ENCODE measurements at places on chromosomes 12 and 14. TPM values are rescaled to one million over a fixed set of nuclear protein-coding genes. Genes with fewer than 3 reads are reported as not detected.

DNA sequence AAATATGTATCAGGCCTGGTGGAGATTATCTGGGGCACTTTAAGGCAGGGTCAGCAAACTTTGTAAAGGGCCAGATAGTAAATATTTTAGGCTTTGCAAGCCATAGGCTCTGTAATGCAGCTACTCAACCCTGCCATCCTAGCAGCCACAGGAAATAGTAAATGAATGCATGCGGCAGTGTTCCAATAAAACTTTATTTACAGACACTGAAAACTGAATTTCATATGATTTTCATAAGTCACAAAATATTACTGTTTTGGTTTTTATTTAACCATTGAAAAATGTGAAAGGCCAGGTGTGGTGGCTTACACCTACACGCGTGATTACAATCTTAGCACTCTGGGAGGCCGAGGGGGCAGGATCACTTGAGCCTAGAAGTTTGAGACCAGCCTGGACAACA lies 3.2 kb upstream of the CAMKK2 start:
- no peak for DNase-seq

- DNase-seq, result no peak
Measured at GRCh38 chr12:24854908-24855307, 94.0 kb downstream of the BCAT1 start.

Gene KCNC2
- not detected for total RNA-seq

Gene KRT2
- total RNA-seq, result not detected

- no peak for DNase-seq
Measured at GRCh38 chr12:108985750-108986149, 35.1 kb downstream of the SVOP start.

Gene SIX4
- total RNA-seq, result not detected

Gene TUNAR
- total RNA-seq, result not detected

DNA sequence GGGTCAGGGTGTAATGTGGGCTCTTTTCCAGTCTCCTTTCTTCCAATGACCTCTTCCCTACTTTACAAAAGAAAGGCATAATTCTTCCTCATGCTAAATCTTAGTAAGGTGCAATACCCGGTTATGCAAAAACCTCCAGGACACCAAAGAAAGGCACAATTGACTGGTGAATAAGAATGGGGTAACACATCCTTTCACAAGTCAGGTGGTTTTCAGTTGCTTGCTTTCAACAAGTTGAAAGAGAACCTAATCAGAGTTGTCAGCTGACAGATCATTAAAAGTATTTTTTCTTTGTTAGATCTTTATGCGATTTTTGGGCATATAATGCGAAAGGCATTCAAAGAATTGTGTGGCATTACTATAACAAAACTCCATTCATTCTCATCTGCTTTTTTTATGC lies 1.3 kb upstream of the AEBP2 start:
- no peak for DNase-seq

GRCh38 chr14:99809859-99810558 lies 16.8 kb downstream of the EML1 start:
- no peak for DNase-seq

GRCh38 chr14:97960436-97960835 lies 1163.3 kb downstream of the VRK1 start:
- DNase-seq, result no peak

Gene WIF1
- total RNA-seq, result not detected

GRCh38 chr14:78700236-78700635 lies 530.1 kb downstream of the NRXN3 start:
- no peak for DNase-seq

DNA sequence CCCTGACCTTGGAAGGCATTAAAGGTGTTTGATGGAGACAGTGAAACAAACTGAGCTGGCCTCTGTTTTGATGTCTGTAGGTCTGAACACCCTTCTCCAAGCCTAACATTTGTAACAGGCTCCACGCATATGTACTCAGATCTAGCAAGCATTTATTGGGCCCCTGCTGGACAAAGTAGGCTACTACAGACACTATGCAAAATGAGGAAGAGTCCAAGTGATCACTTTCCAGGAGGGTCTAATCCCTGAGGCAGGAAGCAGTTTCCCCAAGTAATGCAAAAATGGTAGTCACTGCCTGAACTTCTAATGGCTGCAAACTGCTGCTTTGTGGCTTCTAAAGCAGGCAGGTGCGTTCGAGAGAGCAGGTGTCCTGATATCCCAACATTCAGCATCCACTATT lies 405.8 kb downstream of the MED13L start:
- DNase-seq, result peak; percentile 5

DNA sequence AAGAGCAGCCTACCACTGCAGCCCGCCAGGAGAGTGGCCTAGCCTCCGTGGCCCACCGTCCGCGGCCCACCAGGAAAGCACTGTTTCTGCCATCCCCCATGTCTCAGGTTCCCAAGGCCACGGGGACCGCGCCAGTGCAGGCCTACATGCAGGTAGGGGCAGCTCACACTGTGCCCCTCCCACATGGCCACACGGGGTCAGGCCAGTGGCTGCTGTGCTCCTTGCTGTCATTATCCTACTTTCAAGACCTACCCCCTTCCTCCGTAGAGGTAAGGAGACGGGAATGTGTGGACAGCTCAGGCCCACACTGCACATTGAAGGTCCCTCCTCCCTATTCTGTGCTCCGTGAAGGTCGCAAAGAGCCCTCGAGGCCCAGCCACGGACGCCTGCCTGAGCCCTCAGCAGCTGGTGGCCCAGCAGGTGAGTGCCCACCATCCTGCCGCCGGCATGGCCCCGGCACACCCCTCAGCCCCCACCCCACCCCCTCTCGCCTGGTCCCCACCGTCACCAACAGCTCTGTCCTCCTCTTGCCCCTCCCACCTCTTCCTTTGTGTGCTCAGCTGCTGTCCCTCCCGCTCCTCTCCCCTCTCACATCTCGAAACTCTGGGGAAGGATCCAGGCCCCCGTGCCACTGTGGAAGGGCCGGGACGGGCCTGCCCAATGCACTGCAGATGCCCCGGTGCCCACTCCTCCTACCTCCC lies 10.0 kb downstream of the DDX51 start:
- DNase-seq, result no peak

GRCh38 chr14:101903111-101903561 lies 61.2 kb upstream of the DYNC1H1 start:
- no peak for DNase-seq

Gene DBX2
- not detected for total RNA-seq

DNA sequence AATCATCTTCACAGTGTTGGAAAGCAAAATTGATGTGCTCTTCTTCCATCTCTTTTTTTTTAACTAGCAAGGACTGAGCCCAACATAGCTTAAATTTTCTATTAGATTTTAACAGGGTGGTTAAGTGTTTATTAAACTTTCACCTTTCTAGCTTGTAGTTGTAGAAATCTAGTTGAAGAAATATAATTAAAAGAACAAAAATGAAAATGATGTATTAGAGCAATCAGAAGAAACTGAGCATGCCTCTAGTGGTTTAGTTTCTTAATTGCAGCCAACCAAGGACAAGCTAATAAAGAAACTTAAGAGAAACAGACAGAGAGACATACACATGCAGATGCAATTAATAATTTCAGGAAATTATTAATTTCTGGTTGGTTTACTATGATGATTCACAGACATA lies 673.0 kb upstream of the LMO3 start:
- no peak for DNase-seq

DNA sequence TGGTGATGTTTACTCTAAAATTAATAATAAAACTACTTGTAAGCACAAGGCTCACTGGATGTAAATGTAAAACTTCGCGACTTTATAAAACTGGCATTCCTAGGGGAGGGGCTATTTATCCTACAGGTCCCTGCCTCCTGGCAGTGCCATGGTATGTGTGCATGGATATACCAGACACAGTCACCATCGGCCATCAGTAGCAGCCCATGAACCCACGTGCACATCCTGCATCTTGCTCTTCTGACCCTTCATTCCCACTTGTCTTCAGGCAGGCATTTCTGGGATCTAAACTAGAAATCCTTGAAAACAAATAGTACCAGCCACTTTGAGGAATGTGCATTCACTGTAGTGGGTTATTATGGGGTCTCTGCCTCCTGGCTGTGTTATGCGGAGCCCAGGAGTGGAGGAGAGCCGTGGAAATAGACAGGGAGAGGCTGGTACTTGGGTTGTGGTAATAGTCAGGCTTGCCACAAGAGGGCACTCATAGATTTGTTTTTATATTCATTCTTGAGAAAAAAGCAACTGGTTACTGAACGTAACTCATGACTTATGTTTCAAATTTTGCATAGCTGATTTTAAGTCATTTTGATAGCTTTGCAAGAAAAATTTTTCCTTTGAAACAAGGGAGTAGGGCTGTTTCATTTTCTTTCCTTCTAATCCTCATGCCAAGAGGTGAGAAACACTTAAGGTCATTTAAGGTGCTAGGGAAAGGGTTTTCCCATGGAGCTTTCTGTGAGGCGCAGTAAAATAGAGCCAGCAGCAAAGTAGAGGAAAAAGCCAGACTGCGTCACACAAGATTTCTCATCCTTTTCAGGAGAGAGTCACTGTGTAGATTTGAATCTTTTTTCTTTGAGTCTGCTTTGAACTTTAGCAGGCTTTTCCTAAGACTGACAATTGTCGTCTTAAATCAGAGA lies 17.4 kb upstream of the GALNT16 start:
- peak; percentile 70 for DNase-seq

Gene CPNE8
- total RNA-seq, result 3.0 TPM

- DNase-seq, result no peak
Measured at GRCh38 chr14:96895658-96896271, 98.6 kb downstream of the VRK1 start.

DNA sequence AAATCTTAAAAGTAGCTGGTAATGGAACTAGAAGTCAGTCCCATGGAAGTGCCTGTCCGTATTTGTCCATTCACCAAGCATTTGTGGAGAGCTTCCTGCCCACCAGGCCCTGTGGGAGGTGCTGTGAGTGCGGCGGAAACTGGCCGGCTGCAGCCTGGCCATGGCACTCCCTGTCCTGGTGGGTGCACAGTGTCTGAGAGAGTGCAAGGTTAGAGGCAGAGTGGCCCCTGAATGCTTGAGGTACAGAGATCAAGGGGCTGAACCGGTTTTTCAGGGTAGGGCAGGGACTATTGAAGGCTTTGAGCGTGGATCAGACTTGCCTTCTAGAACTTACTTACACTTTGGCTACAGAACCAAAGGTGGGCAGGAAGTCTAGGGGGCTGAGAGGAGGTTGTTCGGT lies 92.9 kb downstream of the ESR2 start:
- DNase-seq, result no peak

Gene HELB
- total RNA-seq, result 21.0 TPM

- peak; percentile 28 for DNase-seq
Measured at GRCh38 chr12:97283297-97283696, 179.3 kb upstream of the RMST start.

- no peak for DNase-seq
Measured at GRCh38 chr12:67208281-67209067, 60.7 kb upstream of the CAND1 start.

DNA sequence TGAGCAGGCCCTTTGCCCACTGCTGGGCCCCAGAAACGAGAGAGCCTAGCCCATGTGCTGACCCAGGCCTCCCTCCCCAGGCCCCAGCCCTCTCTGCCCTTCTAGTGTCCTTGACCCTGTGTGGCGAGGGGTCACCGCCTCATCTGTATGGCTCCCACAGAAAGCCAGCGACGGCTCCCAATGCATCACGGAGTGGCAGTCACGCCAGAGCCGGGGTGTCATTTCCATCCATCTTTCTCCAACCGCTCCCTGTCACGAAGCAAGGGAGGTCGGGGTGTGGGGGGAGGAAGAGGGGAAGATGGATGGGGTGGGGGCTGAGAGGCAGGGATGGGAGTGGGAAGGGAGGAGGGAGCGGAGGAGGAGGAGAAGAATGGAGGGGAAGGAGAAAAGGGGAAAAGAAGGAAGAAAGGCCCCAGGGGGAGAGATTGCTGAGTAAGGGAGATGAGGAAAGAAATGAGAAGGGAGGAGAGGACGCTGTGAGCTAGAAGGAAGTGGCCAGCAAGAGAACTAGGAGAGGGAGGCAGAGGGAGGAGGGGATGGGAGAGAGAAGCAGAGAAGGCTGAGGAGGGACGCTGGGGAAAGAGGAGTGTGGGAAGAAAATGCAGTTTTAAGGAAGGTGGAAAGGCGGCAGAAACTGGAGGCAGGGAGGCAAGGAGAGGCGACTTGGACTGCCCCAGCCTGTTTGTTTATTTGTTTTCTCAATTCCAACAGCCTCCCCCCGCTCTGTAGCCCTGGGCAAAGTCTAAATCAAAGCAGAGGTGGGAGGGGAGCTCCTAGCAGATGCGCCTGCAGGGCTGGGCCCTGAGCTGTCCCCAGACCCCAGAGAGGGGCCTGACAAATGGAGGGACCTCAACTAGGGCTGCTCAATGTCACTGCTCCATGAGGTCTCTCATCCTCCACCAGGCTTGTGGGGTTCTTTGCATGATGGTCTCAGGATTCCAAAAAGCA lies 75.5 kb upstream of the LHX5 start:
- no peak for DNase-seq

- no peak for DNase-seq
Measured at GRCh38 chr12:5985471-5985870, 40.4 kb upstream of the ANO2 start.

Measured in activated CD4-positive, alpha-beta T cell treated with anti-CD3 and anti-CD28 coated beads for 36 hours (primary cell).